ENCODE measurements at places on chromosomes 3 and 15.

GRCh38 chr3:197854596-197855343 lies 63.7 kb downstream of the LRCH3 start:
- DNase-seq: peak; percentile 98

DNA sequence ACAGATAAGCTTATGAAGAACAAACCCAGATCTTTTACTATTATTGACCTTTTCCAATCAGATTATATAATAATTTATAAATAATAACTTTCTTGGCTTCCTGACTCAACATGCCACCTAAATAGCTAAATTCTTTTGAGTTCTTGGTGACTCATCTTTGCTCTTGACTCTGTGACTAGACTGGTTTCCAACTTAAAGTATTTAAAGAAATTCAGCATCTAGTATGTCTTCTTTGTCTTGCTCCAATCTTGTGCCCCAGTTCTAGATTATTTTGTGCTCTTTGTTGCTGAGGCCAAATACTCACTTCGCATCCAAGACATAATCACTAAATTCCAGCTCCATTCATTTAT lies 483.2 kb upstream of the TBL1XR1 start:
- DNase-seq: peak; percentile 54

DNA sequence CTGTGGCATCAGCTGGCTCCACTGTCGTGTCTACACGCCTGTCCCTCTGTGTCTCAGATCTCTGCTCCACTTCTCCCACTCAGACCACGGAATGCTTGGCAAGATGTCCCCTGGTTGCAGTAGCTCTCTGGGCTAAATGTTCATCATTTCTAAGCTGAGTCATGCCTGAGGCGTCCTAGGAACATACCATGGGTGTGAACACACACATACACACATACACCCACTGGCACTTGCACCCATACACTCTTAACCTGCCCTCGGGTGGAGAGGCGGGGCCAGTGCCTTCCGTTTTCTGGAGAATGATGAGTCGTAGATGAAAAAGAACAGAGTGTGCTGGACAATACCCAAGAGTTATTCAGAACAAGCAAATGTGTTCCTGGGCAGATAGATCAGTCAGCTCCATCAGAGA lies 72.4 kb downstream of the SENP2 start:
- peak; percentile 97 for DNase-seq

DNA sequence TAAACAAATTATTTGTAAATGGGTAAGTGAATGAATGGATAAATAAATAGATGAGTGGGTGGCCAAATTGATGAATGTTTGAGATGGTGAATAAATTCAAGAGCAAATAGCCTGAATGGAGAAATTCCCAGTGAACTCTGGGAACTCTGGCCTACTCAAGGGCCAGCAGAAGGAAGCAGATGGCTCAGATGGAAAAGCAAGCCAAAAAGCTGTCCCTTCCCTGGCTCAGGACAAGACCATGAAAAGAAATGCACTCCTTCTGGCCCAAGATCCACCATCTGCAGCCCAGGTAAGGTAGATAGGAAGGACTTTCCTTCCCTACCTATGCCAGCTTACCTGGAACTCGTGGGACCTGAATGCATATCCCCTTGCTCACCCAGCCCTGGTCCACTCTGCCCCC lies 37.6 kb upstream of the CLDN18 start:
- DNase-seq: no peak

DNA sequence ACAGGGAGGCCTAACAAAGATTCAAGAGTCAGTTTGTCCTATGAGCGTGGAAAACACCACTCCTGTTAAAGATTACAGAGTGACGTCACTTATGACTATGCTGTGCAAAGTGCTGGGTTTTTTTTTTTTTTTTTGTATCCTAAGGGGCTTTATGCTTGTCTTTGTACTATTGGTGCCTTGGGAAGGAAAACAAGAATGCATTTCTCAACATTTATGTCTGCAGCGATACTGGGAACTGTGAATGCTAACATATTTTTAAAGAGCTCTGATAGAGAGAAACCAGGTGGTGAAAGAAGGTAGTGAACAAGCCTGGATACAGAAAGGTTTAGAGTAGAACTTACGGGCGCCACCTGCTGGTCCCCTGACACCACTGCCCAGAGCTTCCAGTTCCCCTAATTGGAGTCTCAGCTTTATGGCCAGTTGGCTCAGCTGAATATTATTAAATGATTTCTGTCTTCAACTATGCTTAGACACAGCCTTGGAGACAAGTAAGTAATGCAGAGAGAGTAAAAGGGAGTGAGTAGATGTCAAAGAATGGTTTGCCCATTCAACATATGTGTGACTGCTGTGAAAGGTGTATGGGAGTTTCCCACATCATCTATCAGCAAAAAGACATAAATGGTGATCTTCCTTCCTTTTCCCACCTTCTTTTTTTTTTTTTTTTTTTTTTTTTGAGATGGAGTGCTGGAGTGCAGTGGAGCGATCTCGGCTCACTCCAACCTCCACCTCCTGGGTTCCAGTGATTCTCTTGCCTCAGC lies 807.9 kb upstream of the CFAP20DC start:
- peak; percentile 83 for DNase-seq

- DNase-seq: no peak
These were observed 325.8 kb downstream of the KCNH8 start for GRCh38 chr3:19473971-19474580.

GRCh38 chr3:134956395-134956794 lies 161.3 kb downstream of the EPHB1 start:
- DNase-seq: no peak

GRCh38 chr15:96326328-96327154 lies 4.0 kb upstream of the NR2F2 start:
- peak; percentile 67 for DNase-seq

DNA sequence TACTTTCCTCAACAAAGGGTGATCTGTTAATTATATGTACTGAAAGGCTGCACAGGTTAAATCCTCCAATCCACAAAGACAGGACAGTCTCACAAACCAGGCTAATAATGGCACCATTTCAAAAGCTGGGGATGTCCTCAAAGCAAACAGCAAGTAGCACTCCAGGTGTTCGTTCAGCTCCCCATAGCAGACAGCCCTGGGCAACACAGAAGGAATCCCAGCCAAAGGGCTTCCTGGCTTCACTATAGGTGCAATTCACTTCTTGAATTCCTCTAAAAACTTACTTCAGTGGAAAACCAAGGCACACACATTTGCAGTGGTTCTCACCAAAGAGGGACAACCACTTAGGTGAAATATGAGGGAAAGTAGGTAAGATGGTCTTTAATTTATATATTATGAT lies 166.7 kb downstream of the CTNNB1 start:
- DNase-seq: no peak

DNA sequence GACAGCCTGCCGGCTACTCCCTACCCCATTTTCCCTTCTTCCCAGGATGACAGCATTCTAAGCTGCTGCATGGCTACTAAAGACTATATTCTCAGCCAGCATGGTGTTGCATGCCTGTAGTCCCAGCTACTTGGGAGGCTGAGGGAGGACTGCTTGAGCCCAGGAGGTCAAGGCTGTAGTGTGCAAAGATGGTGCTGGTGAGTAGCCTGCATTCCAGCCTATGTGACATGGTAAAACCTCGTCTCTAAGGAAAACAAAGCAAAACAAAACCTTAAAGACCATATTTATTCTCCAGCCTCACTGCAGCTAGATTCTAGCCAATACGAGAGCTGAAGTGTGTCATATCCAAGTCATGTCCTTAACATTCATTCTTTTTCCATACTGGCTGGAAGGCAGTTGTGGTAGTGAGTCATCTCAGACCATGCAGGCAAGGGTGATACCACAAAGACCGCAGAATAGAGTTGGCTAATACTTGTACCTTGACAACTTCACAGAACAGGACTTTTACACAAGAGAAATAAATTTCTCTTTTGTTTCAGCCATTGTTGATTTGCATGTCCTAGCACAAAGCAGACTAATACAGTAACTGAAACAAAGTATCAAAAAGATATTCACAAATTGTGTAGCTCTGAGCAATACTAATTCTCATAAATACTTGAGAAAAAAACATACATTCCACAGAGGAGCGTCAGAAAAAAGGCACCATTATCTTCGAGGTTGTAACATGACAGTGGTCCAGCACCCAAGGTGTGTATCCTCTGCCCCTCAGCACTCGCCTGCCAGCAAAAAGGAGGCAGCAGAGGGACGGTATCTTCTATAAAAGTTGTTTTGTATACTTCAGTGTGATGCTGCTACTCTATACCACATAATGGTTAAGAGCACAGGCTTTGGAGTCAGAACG lies 14.8 kb downstream of the PBRM1 start:
- DNase-seq: peak; percentile 100

DNA sequence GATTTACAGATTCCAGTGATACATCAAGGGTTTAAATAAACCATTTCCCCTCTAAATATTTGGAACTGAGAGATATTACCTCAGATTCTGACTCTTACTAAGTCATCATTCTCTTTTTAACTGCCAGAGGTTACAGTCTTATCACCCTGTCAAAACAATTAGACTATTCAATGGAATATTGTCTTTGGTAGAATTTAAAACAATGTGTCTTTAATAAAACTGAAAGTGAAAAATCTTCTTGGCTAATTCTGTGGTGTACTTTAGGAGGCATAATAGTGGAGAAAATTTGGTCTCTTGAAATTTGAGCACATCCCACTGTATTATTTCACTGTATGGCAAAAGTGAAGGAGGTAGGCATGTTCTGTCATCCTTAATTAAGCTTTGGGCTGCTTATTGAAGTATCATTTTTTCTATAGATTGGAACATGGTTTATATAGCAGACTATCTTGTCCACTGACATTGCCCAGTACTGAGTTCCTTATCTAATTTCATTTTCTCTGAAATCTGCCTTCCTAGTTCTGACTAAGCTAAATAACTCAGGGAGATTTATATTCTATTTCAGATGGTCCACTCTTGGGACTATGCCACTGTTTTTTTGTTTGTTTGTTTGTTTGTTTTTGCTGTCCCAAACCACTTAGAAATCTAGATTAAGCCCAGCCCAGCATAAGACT lies 48.0 kb upstream of the UTS2B start:
- DNase-seq: no peak

DNA sequence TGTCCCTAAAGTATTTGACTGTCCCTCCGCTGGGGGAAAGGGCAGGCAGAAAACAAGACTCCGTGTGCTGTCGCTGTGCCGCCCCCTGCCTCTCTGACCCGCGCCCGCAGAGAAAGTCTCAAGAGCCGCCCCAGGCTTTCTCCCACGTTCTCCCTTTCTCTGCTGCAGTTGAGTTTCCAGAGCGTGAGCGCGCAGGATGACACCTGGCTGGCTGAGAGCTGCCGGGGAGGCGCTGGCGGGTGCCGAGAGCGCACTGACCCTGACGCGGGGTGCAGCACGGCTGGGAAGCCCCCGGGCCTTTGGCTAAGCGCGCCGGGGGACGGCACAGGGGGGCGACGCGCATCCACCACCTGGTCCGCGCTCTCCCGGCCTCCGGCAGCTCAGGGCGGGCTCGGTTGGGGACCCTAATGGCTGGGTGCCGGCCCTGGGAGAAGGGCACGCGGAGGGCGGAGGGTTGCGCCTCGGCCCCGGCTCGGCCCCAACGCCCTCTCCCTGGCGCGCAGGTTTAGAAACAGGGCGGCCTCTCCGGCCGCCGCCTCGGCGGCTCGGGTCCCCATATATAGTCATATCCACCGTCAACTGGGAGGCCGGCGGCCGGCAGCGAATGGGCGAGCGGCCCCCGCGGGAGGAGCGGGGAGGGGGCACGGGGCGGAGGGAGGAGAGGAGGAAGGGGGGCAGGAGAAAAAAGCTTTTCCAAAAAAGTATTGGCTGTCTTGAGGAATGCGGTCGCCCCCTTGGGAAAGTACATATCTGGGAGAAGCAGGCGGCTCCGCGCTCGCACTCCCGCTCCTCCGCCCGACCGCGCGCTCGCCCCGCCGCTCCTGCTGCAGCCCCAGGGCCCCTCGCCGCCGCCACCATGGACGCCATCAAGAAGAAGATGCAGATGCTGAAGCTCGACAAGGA lies at the start of gene TPM1:
TSS of gene TPM1 (plus strand) at position 774 of the 903 bp plus-strand sequence. CDS start at position 857, 83 bp downstream.
- peak; percentile 97 for DNase-seq

- no peak for DNase-seq
These were observed 208.8 kb downstream of the GABRG3 start for GRCh38 chr15:27179789-27180188.

DNA sequence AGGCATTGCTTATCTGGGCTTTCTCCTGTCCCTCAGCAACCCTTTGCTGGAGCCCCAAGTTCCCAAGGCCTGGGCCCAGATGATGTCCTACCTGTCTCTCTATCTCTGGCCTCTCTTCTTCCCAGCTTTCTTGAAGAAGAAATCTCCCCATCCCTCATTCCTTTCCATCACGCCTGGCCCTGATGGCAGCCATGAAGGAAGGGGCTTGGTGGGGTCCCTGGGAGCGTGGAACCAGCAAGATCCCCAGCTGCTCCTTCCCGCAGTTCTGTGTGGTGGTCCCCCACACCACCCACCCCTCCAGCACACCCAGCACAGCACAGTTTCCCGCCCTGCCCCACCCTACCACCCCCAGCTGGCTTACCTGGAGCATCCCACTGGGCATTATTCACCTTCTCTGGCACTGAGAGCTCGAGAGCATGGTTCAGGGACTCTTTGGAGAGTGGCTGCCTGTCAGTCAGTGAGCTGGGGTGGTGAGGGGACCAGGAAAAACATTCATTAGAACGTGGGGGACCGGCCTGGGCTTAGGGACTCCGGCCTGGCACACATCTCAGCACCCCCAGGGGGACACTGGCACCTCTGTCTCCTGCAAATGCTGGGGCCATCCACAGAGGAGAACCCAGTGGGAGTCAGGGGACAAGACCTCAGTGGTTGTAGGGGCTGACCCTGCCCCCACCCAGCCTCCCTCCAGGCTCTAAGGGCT lies 26.6 kb downstream of the ACSBG1 start:
- DNase-seq: no peak

DNA sequence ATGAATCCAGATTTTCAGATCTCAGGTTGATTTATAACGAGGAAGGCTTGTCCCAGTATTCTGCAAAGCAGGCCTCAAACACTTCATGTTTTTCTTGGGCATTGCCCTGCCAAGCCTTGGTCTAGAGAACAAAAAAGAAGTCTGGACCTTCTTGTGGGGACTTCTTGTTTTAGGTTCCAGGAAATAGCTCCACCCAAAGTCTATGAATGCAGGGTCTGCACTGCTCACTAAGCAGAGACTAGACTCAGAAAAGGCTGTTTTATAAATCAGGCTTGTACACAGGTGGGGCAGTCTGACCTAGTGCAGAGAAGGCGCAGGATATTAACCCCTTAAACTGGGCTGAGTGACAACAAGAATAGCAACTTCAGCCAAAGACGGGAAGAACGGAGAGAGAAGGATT lies 44.3 kb downstream of the GLB1 start:
- no peak for DNase-seq

GRCh38 chr15:40937762-40938535 lies 8.8 kb downstream of the DLL4 start:
- DNase-seq: no peak

GRCh38 chr3:140521751-140522445 lies 156.0 kb upstream of the TRIM42 start:
- DNase-seq: no peak

- no peak for DNase-seq
These were observed 8.3 kb upstream of the USP8 start for GRCh38 chr15:50415752-50416404.

- peak; percentile 22 for DNase-seq
These were observed 4.1 kb downstream of the ISLR2 start for GRCh38 chr15:74134387-74135027.

DNA sequence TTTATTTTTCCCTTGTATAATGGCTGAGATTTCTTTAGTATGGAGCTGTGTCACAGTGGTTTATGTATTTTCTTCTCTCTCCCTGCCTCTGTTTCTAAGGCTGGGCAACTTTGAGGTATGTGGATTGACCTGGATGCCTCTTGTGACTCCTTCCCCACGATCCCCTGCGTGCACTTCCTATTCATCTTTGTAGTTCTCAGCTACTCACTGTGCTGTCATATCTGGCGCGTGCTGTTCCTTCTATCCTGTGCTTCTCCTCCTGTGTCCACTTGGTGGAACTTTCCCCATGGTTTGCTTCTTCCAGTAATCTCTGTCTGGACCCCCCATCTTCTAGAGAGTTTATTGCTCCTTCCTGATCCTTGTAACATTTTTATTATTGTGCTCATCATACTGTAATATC lies 97.3 kb downstream of the AKAP13 start:
- DNase-seq: peak; percentile 82

Measured in astrocyte of the spinal cord (primary cell).